EL (cell line): ENCODE measurements at places on chromosomes 12 and 14.

- no peak for DNase-seq
Measured at GRCh38 chr14:55976655-55977054, 141.6 kb upstream of the PELI2 start.

- DNase-seq, result no peak
Measured at GRCh38 chr12:22016982-22017381, 29.0 kb upstream of the CMAS start.

GRCh38 chr14:100085462-100085861, 20.2 kb downstream of the EVL start:
- no peak for DNase-seq

GRCh38 chr14:49966971-49967630, 74.2 kb downstream of the ARF6 start:
- DNase-seq, result no peak
